ENCODE measurements at places on chromosomes 1 and 21.

- DNase-seq = no peak
Observed at GRCh38 chr1:231162297-231162969, 575 bp downstream of the TRIM67 start.

DNA sequence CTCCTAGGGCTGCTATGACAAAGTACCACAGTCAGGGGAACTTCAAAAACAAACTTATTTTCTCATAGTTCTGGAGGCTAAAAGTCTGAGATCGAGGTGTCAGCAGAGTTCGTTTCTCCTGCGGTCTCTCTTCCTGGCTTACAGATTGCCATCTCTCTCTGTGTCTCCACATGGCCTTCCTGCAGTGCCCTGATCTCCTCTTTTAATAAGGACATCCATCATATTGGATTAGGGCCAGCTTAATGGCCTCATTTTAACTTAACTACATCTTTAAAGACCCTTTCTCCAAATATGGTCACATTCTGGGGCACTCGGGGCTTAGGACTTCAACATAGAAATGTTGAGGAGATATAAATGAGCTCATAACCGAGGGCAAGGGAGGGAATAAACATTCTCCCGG lies 12.2 kb downstream of the C1orf74 start:
- no peak for DNase-seq

DNA sequence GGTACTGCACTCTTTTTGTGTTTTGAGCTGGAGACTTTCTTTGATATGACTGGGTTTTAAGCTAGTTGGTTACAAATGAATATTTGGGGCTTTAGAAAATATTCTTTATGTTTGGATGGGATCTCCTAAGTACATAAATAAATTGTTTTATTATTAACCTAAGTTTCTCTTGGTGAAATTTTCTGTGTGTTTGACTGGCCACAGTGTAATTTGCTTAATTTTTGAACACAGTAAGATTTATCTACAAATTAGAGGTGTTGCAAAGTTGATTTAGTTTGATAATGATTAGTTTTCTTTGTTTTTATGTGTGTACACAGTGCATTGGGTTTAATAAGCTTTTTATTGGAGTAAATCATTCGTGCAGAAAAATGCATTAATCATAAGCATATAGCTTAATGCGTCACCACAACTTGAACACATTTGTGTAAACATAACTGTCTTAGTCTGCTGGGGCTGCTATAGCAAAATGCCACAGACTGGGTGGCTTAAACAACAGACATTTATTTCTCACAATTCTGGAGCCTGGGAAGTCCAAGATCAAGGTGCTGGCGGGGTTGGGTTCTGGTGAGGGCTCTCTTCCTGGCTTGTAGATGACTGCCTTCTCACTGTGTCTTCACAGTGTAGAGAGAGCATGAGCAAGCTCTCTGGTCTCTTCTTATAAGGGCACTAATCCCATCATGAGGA lies 17.4 kb upstream of the SLC6A9 start:
- DNase-seq = no peak

GRCh38 chr1:230012741-230013140 lies 54.3 kb upstream of the GALNT2 start:
- DNase-seq = no peak

GRCh38 chr1:78095593-78095992 lies 49.8 kb downstream of the GIPC2 start:
- no peak for DNase-seq

DNA sequence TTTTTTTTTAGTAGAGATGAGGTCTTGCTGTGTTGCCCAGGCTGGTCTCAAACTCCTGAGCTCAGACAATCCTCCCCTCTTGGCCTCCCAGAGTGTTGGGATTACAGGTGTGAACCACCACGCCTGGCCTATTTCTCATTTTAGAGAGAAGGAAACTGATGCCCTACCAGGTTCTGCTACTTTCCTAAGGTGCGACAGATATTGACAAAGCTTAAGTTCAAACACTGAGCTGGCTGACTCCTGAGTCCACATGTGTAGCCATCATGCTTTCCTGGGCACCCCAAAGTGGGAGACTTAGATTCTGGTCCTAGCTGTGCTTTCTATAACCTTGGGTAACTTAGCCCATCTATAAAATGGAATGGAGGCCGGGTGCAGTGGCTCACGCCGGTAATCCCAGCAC lies 5.1 kb upstream of the TMEM222 start:
- DNase-seq = no peak

- no peak for DNase-seq
Observed at GRCh38 chr1:204493984-204494280, 673 bp downstream of the PIK3C2B start.

DNA sequence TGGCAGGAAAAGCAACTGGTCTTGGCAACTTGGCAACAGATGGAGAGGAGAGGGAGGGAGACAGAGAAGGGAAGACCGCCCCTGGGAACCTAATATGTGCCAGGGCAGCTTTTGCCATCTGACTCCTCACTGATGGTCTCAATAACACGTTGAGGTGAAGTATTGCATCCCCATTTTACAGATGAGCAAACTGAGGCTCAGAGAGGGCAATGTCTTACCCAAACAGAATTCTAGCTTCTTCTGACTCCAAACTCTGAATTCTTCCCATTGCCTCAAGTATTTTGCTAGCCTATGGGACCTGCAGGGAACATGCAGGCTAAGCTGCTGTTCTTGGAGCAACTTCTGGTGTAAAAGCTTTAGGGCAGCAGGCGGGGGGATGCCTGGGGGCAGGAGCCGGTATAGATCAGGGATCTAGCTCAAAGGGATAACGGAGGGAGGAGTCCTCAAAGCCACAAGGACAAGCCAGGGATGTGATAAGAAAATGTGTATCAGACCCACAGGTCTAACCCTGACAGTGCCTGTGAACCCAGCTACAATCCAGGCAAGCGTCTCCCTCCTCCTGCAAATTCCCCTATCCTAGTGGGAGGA lies 7.2 kb upstream of the GUCA2A start:
- DNase-seq = no peak

DNA sequence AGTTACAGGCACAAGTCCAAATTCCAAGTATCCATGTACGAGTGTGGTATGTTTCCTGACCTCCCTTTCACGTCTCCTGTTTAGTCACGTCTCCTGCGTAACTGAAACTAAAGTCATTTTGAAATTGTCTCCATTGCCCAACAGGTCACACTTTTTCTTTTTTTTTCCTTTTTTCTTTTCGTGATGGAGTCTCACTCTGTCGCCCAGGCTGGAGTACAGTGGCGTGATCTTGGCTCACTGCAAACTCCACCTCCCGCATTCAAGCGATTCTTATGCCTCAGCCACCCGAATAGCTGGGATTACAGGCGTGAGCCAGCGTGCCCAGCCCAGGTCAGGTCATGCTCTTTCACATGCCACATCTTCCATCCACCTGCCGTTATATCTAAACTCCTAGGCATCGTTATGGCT lies 38.2 kb downstream of the L1TD1 start:
- no peak for DNase-seq

DNA sequence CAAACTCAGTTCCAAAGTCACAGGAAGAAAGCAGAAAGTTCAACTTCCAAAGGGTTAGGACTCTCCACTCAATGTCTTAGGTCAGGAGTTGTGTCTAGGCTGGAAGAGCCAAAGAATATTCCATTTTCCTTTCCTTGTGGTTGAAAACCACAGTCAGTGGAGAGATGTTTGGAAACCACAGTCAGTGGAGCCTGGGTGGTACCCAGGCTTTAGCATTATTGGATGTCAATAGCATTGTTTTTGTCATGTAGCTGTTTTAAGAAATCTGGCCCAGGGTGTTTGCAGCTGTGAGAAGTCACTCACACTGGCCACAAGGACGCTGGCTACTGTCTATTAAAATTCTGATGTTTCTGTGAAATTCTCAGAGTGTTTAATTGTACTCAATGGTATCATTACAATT lies 11.7 kb downstream of the ATF3 start:
- DNase-seq = no peak

DNA sequence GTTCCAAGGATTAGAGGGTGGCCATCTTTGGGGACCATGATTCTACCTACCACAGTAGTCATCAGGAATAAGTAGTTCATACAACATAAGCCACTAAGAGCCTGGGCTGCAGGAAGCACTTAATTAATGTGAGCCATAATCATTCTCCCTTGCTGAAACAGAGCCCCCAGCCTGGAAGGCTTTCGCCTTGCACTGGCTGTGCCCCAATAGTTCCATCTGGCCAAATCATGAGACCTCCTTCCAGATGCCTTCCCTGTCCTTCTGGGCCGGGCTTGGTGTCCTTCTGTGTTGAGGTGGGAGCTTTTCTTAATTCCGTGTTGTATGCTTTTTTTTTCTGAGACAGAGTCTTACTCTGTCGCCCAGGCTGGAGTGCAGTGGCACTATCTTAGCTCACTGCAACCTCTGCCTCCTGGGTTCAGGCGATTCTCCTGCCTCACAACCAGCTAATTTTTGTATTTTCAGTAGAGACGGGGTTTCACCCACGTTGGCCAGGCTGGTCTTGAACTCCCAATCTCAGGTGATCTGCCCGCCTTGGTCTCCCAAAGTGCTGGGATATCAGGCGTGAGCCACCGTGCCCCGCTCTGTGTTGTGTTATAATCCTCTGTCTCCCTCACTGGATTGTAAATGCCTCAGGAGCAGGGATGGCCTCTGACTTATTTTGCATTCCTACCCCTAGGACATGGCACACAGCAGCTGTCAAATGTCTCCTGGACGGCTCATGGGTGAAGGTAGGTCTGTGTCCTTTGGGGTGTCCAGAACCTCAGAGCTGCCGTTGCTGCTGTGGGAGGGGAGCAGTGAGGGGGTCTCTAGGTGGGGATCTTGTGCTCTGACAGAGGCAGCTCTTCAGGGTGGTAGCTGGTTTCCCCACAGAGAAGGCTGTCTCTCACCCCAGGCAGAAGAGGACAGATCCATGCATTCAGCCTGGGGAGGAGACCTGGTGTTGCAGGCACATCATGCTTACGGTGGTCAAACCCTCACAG lies 10.1 kb downstream of the GNG4 start:
- DNase-seq = no peak

GRCh38 chr1:173193639-173194038 lies 13.5 kb downstream of the TNFSF4 start:
- DNase-seq = no peak

GRCh38 chr1:160954158-160955104 lies at the start of gene ITLN2:
ITLN2 (minus strand) TSS chr1:160954809; CDS start chr1:160954741, 68 bp downstream.
- no peak for DNase-seq

GRCh38 chr1:246262281-246262680 lies 244.8 kb downstream of the SMYD3 start:
- no peak for DNase-seq

DNA sequence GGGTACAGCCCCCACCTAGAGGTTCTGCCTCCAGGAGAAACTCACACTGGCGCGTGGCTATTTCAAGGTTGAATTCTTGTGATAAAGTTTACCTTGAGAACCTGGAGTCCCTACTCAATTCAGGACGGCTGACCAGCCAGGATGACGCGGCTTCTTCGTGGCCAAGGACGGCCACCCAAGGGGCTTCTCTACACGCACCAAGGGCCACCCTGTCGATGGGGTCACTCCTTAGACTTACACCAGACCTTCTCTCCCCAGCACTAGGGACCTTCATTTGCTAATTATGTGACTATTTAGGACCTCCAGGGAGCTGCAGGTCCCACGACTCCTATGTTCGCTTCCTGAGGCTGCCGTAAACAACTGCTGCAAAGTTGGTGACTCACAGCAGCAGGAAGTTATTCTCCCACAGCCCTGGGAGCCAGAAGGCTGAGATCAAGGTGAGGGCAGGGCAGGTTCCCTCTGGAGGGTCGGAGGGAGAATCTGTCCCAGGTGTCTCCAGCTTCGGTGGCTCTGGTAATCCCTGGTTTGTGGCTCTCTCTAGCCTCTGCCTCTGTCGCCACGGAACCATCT lies 135.9 kb downstream of the NPHP4 start:
- no peak for DNase-seq

DNA sequence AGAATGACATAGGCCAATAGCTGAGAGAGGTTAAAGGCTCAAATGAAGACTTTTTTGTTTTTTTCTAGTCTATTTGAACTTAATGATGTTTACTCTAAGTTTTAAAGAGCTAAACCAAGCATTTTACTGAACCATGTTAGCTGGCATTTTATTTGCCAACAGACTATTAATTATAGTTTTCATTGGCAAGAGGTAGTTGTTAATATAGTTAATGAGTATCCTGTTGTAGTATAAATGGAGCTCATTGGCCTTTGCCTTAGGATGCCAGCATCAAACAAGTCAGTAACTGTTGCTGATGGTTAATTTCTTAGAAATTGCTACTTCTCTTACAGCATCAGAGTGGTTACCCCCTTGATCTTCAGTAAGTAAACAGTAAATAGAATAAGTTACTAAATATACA lies 339.0 kb upstream of the B3GALT2 start:
- DNase-seq = no peak

DNA sequence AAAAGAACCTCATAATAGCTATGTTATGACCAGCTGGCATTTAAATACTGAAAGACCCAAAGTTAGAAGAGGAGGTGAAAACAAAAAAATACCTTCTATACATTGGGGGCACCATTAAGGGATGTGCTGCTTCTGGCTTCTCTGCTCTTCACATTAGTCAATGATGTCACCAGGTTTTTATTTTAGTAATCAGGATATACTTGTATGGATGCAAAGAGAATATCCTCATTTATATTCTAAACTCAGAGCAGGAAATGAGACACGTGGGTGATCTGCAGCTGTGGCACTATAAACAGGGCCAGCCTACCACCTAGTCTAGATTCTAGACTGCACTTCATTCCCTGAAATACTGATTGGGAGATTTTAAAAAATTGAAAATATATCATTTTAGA lies 51.2 kb downstream of the WLS start:
- no peak for DNase-seq

GRCh38 chr1:97938285-97938642 lies 17.4 kb upstream of the DPYD start:
- no peak for DNase-seq

DNA sequence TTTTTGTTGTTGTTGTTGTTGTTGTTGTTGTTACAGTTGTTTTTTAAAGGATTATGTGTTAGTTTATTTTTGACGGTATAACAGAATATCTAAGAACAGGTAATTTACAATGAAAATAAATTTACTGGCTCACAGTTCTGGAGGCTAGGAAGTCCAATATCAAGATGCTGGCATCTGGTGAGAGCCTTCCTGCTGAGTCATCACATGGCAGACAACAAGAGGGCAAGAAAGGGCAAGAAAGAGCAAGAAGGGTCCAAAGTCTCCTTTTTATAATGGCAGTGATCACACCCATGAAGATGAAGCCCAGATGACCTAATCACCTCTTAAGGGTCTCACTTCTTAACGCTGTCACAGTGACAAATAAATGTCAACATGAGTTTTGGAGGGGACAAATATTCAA lies 142.1 kb downstream of the NEGR1 start:
- DNase-seq = no peak

- peak; percentile 61 for DNase-seq
Observed at GRCh38 chr1:184622136-184622823, 132.4 kb downstream of the EDEM3 start.

DNA sequence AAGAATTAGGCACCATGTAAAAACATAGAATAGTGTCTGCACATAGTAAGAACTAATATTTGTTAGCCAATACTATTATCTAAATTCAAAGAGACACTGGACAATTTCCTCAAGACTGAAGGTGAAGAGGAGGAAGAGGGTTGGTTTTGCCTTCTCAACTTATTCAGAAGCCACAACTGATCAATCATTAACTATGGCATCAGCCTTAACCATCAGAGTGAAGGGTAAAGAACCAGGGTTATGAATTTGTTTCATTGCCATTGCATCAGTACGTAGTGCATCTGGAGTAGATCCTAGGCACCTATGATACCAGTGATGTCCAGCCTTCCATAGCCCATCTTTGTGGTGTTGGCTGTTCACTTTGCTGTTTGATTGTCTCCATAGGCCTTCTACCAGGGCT lies 421.7 kb upstream of the DEPDC1 start:
- no peak for DNase-seq
